ENCODE measurements at places on chromosomes 5 and 9. TPM values are rescaled to one million over a fixed set of nuclear protein-coding genes. Genes with fewer than 3 reads are reported as not detected.

DNA sequence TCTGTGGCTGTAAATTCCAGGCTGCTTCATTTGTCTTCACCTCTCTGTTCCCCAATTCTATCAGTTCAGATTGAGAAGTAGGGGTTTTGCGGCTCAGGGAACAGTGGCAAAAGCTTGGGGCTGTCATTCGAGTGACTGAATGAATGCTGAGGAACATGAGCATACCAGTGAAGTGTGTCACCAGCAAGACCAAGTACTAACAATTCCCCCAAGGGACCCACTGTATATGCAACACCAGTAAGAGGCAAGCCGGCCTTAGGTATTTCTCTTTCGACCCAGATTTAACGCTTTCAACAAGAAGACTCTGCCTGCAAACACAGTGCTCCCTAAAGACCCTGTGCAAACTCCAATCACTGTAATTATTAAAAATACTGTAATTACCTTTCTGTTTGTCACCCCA, 25.8 kb downstream of the KLHL3 start:
- no peak for DNase-seq

DNA sequence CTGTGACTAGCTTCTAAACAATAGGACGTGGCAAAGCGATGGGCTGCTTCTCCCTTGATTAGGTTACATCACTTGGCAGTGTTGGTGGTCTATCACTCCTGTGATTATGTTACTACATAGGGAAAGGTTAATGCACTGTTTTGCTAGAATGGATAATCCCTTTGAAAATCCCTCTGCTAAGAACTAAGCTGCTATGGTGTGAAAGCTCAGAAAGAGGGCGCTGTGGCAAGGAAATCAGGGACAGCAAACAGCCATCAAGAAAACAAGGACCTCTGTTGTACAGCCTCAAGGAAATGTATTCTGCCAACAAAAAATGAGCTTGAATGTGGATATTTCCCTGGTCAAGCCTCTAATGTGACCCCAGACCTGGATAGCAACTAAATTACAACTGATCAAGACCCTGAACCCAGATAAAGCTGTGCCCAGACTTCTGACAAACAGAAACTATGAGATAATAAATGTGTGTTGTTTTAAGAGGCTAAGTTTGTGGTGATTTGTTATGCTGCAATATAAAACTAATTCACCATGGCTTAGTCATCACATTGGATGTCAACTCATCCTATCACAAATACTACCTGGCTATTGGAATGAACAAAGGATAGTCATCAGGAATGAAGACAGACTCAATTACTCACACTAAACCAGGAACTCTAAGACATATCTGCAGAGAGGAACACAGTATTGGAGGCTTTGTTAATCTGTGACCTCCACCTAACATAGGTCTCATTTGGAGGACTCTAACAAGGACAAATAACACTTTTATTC, 1215.9 kb downstream of the EFNA5 start:
- peak; percentile 43 for DNase-seq

GRCh38 chr9:91174772-91175171, 186.9 kb downstream of the AUH start:
- DNase-seq: no peak

GRCh38 chr5:58133631-58134296, 326.1 kb downstream of the PLK2 start:
- peak; percentile 78 for DNase-seq

GRCh38 chr9:84736081-84736480, 66.6 kb downstream of the NTRK2 start:
- DNase-seq: no peak

GRCh38 chr9:135865531-135865930, 41.8 kb downstream of the CAMSAP1 start:
- DNase-seq: no peak

DNA sequence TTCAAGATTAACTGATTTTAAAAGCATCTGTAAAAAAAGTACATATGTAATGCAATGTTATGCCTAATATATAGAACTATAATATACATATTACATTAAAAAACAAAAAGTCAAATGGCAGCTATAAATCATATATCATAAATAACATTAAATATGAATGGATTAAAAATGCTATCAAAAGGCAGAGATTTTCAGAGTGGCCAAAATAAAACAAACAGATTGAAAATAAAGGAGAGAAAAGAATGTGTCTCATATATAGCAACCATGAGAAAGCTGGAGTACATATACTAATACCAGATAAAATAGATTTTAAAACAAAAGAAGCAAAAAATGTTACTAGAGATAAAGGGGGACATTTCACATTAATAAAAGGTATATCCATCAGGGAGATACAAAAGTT, 38.5 kb downstream of the S1PR3 start:
- DNase-seq: no peak

- no peak for DNase-seq
These were observed 9.1 kb upstream of the TRIO start for GRCh38 chr5:14134083-14134482.

- no peak for DNase-seq
These were observed 5.8 kb upstream of the PPARGC1B start for GRCh38 chr5:149724130-149724840.

DNA sequence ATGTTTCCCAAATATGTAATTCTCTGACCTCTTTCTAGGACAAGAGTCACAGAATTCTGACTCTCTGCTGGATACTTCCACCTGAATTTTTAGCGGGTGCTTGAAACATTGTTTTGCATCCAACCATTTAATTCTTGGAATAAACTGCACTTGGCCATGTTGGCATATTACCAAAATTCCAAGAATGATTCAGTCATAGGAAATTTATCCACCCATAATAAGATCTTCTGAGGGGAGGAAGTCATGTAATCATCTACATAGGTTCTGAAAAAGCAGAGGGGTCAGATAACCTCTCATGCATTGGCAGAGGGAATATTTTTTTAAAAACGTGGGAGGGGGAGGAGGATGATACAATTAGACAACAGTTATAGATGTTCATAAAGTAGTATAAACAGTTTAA, 156.9 kb downstream of the PAM start:
- DNase-seq: peak; percentile 14

GRCh38 chr9:35696520-35697215, 6.9 kb upstream of the TPM2 start:
- peak; percentile 34 for DNase-seq

DNA sequence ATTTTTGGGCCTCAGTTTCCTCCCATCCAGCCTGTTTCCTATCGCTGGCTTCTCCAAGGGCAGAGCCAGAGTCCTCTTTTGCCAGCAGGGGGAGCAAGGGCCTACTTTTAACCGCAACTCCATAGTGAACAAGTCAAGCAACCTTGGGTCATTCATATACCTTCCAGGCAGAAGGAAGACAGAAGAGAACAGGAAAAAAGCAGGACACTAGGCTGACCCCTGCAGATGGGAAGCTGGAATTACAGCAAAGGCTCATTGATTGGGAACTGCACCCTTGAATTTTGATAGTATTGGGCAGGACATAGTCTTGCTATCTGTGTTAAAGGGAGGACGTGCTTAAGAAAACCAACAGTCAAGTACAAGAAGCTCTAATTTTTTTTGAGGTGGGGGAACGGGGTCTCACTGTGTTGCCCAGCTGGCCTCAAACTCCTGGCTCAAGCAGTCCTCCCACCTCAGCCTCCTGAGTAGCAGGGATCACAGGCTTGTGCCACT, 30.1 kb downstream of the QRFP start:
- DNase-seq: peak; percentile 93

PCDHGB7 gene
- total RNA-seq: 0.89 TPM

Data from NCI-H460 (cell line).